HepG2 (cell line): ENCODE measurements at places on chromosomes 2 and 18.
A peak's percentile ranks its signal among the peaks of the same experiment; 100 is the strongest.

- peak; percentile 41 for DNase-seq
These were observed 26.9 kb upstream of the DTNB start for GRCh38 chr2:25700221-25700660.

- no peak for DNase-seq
These were observed 1217.0 kb upstream of the ZEB2 start for GRCh38 chr2:145736871-145737270.

GRCh38 chr2:61114147-61114546 is 47.8 kb upstream of the C2orf74 start:
- no peak for DNase-seq

- no peak for DNase-seq
These were observed 40.3 kb upstream of the SCG2 start for GRCh38 chr2:223642506-223642905.

DNA sequence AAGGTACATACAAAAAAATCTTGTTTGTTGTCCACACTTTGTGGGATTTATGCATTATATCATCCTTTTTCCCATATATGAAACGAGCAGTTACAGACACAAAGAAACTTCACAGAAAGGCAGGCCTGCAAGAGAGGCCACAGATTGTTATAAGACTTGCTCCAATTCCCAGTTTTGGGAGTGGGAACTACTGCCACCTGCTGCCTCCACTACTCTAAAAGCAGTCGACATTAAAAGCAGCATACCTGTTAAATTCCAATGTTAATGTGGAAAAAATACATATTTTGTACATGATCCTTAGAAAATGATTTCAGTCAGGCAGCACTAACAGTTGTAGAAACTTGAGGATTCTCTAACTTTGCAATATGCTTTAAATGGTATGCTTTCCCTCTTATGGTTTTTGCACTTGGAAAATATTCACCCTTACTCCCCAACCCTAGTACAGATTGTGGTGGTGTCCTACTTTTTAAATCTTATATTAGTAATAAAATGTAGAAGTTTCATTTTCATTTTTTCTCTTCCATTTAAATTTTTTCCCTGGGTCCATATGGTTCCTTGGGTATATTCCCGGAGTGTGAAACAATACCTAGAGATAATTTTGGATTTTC is 37.9 kb downstream of the SLC38A11 start:
- DNase-seq: peak; percentile 74

DNA sequence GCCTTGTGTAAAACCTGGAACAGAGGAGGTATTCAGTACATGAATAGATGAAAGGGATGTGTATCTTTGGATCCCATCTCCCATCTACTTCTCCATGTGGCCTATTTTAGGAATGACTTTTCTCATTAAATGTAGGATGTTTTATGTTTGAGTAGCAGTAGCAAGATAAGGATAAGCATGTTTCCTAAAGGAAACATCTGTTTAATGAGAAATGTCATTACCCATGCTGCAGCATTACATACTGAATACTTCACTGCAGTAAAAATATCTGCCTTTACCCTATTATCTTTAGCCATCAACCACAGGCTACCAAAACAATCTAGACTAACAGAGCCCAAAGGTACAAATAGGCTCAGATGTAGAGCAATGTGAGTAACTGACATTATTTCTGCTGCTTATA is 419.2 kb upstream of the CYRIA start:
- no peak for DNase-seq

- DNase-seq: peak; percentile 26
These were observed 82.8 kb downstream of the SLC25A12 start for GRCh38 chr2:171811245-171811628.

GRCh38 chr2:22560021-22560420 is 825.0 kb upstream of the KLHL29 start:
- DNase-seq: no peak

- DNase-seq: no peak
These were observed 174.4 kb downstream of the RPIA start for GRCh38 chr2:88865801-88866371.

- DNase-seq: no peak
These were observed 7.7 kb downstream of the MAPRE3 start for GRCh38 chr2:26978061-26978596.

DNA sequence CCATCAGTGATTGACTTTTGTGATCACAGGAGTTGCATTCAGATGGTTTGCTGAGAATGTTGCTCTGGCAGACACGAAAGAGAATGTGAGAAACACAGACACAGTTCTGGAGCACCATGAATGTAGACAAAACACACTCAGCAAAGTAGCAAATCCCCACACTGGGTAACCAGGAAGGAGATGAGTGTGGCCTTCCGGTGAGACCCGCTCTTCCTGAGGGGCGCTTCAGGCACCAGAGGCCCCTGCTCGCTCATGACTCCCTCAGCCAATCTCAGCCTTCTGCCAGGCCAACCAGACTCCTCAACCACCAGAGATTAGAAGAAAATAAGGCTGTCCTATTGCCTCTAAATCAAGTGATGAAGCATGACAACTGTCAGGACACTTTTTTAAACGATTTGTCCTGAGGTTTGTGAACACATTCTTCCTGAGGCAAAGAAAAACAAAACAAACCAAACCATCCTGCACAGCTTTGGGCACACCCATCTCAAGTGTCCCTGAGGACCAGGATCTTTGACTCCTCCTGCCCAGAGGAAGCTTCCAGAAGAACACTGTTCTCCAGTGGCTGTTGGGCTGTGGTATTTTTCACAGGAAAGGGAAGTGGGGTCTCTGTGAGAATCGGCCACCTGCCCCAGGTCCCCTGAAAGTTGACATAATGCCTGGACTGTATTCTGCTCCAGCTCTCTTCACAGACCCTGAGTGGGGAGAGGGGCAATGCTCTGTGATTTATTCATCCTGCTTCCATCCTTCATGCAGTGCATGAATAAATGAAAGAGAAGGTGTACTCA is 152.8 kb downstream of the BCL11A start:
- DNase-seq: no peak

- DNase-seq: no peak
These were observed 82.2 kb downstream of the ADD2 start for GRCh38 chr2:70685771-70686171.
